Upper lobe of right lung (tissue), 1 donor: ENCODE measurements at places on chromosomes 16 and 17.

GRCh38 chr16:88754912-88755744, 29.9 kb downstream of the PIEZO1 start:
- no peak for DNase-seq

DNA sequence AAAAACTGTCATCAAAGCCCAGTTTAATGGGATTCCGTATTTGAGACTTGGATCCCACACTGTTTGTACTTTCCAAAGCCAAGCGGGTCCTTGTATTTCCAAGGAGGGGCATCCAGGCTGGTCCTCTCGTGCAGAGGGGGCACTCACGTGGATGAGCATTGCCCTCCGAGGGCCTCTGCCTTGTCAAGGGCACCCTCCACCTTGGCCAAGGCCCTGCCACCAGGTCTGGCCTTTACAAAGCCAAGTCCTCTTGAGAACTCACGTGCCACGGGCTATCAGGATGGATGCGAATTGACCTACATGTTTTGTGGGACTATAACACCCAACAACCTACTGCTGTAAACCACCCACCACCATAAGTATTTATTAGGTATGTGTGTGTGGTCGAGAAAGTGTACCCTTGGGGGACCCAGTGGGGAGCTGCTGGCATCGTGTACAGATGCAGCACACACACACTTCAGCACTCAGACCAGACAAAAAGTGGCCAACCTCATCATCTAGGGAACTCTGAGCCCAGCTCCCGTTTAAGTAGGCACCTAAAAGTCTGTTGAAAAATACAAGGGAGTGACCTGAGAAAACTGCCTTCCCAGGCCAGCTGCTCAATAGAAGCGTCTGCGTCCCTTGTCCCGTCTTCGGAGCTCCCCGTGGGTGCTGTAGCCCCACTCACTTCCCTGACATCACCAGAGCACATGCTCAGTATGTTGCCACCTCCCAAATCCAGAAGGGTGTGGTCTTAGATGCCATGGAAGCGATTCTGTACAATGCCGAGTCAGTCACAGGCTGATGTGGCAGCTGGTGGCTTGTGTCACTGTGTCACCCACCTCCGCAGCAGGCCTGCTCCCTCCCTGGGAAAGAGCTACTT, 12.9 kb downstream of the MAP1LC3B start:
- DNase-seq = no peak

DNA sequence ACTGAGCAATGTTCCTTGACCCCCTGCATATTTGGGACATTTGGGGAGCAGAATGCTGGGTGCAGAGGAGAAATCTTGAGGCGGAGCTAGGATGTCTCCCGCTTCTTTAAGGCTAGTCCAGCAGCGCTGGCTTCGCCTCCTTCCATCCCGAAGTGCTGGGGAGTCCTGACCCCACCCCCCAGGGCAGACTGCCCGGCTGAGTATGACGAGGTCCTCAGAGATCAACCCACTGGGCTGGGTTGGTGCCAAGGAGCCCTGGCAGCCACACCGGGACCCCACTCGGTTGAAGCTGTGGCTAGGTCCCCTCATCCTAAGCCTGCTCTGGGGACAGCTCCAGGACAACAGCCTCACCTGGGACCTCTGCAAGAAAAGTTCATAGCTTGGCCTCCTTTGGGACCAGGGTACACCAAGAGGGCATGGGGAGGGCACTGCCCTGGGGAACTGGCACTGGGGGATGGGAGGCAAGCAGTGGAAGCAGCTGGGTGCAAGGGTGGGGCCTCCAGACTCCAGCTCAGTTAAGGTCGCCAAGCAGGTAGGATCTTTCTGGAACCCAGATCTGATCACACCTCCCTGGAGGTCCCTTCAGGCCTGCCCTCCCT, 11.0 kb downstream of the RHBDF2 start:
- no peak for DNase-seq

- DNase-seq = no peak
These were observed 47.4 kb upstream of the CDYL2 start for GRCh38 chr16:80851831-80852230.

- DNase-seq = no peak
These were observed 72.0 kb downstream of the SKAP1 start for GRCh38 chr17:48357779-48358602.

DNA sequence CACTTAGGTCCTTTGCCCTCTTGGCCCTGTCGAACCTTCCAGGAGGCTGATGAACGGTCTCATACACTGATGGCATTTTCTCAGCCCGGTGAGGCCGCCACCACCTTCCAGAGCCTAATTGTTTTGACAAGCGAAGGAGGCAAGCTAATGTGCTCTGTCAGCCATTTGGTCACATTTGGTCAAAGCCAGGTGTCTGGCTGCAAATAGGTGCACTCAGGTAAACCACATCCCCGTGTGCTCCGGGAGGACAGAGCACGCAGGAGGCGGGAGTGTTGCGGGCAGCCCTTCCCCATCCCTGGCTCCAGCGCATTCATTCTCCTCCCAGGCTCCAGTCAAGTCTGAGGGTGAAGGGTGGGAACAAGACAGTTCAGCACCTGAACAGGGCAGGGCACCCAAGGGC, 240.1 kb downstream of the MSI2 start:
- no peak for DNase-seq

GRCh38 chr17:20981046-20981920, 61.5 kb downstream of the USP22 start:
- no peak for DNase-seq

GRCh38 chr16:5730783-5731182, 633.2 kb upstream of the EEF2KMT start:
- no peak for DNase-seq

DNA sequence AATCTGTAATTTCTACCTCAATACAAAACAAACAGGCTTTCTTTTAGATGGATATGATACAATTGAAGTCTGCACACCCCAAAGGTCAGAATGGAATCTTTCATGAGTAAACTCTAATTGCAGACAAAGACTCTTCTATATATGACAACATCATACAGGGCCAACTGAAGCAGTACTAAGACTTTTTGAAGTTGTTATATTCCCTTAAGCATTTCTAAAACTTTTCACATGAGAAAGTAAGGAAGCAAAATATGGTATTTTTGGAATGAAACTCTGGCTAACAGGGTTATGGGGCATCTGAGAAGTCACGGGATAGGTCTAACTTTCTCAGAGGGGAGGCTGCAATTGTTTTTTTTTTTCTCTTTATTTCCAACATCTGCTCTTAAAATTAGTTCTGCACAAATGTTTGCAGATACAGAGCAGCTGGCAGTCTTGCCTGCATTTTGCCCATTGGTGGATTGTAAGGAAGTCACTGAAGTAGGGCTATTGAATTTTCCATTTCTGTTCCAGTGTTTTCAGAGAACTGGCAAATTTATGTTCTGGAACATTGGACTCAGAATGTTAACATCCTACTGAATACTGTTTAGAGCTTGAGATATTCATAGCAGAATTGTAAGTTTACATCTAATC, 59.1 kb downstream of the SSH2 start:
- no peak for DNase-seq

DNA sequence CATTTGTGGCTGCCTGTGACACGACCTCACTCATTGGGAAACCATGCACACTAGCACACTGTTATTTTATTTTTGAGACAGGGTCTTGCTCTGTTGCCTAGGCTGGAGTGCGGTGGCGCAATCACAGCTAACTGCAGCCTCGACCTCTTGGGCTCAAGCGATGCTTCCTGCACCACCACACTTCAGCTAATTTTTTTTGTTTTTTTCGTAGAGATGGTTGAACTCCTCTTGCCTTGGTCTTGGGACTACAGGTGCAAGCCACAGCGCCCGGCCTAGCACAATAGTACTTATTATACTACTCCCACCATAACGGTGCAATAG, 2.8 kb upstream of the NPTX1 start:
- no peak for DNase-seq

DNA sequence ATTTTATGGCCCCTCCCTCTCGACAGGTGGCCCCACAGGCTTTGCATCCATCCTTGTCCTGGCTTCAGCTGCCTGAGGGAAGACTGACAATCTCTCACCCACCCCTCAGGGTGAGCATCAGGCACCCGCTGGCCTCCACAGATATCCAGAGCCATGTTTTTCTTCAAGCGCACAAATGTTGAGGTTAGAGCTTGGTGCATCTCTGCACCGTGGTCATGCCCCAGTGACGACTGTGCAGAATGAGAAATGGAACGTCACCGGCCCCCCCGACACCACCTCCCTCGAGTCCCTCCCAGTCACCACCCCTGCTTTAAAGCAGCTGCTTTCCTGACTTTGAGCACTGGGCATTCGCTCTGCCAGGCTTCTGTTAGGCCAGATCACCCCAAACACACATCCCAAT, 19.8 kb upstream of the TIMP2 start:
- no peak for DNase-seq

- no peak for DNase-seq
These were observed 1.6 kb downstream of the ACTG1 start for GRCh38 chr17:81510785-81511553.

- DNase-seq = no peak
These were observed 20.7 kb downstream of the PHKB start for GRCh38 chr16:47481698-47482374.

- no peak for DNase-seq
These were observed 267.3 kb downstream of the MAP2K4 start for GRCh38 chr17:12287953-12288352.

- no peak for DNase-seq
These were observed 605.5 kb downstream of the RBFOX1 start for GRCh38 chr16:7938175-7938574.

- DNase-seq = no peak
These were observed 941.6 kb upstream of the CDH8 start for GRCh38 chr16:62977876-62978275.

GRCh38 chr16:11198828-11199227, 57.2 kb downstream of the SOCS1 start:
- DNase-seq = no peak

DNA sequence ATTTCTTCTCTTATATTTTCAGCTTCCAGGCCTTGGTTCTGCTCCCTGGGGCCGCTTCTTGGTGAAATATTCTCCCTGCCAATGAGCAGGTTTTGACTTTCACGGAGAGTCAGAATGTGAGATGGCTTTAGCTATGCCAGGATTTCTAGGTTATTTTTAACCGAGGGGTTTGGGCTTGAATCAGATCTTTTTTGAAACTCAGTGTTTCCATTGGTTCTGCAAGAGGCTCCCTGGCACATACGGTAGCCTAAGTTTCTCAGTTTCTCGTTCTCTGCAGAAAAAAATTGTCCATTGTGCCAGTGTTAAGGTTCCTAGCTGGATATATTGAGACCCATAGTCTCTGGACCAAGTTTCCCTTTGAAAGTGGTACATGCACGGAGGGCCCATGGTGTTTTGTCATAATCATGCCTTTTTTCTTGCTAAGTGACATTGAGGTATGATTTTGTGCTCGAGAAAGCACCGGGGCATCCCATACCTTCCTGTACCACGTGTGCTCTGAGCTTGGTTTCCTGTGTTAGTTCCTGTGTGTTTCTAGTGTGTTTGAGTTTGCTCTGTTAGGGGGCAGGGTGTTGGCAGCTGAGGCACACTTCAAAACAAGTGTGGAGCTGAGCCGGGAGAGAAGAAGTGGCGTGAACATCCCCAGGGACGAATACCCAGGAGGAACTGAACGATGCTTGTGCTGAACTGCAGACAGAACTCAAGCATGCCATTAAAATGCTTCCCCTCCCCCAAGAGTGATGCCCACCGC, 127.2 kb downstream of the HS3ST3B1 start:
- no peak for DNase-seq

- no peak for DNase-seq
These were observed 18.4 kb upstream of the UBE2I start for GRCh38 chr16:1290860-1291575.

DNA sequence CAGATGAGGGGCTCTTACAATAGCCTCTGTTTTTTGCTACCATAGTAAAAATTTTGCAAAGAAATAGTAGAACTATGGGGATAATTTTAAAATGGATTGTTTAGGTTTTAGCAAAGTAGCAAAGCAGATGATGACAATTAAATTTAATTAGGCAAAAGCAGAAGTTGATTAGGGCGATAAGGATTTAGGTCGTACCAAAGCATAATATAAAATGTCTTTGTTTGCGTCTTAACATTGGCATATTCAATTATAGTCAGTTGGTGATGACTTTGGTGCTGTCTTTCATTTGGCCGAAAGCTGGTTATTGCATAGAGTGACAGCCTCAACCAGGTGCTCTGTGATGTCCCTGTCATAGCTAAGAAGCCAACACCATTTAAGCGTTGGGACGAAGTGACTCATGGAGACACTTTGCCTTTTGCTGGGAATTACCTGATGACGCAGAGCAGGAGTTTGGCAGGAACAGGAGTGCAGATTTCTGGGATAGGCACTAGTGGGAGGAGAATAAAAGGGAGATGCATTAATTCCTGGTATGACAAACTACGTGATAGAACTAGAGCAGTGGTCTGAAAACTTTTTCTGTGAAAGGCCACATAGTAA, 38.3 kb downstream of the MAP2K6 start:
- no peak for DNase-seq

- DNase-seq = no peak
These were observed 10.2 kb downstream of the ENDOV start for GRCh38 chr17:80424878-80425765.

DNA sequence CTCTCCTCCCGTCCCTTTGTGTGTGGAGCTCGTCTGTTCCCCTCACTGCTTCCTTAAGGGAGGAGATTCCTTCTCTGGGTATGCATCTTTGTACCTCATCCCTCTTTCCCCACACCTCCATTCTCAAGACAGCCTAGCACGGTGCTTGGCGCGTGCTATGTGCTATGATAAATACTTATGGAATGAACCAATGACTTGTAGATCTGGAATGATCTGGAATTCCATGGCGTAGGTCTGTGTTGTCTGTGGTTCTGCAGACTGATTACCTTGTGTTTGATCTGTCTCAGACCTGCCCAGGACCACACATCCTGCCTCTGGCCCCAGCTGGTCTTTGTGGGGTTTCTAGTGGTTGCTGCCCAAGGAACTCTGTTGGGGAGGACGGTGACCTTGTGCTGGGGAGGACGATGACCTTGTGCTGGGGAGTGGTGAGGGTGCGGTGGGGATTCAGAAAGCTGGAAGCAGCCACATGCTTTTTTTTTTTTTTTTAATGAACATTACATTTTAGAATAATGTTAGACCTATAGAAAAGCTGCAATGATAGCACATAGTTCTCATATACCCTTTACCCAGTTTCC, 33.5 kb upstream of the ETV4 start:
- no peak for DNase-seq

- DNase-seq = no peak
These were observed 12.7 kb downstream of the HIC1 start for GRCh38 chr17:2067608-2068024.

- no peak for DNase-seq
These were observed 28.4 kb downstream of the PLXDC1 start for GRCh38 chr17:39122991-39123390.

- DNase-seq = no peak
These were observed 80.6 kb downstream of the C16orf95 start for GRCh38 chr16:87236516-87237115.

GRCh38 chr17:64632194-64632593, 29.9 kb downstream of the SMURF2 start:
- no peak for DNase-seq
